ENCODE measurements at places on chromosomes 12 and 14. TPM values are rescaled to one million over a fixed set of nuclear protein-coding genes. Genes with fewer than 3 reads are reported as not detected.

The ERBB3 gene
- 0.51 TPM for total RNA-seq

GRCh38 chr14:62289471-62289870 lies 527.3 kb downstream of the SNAPC1 start:
- no peaks in the 10 kb centered on the region for H3K4me1 ChIP-seq
- DNase-seq: no peak
- no peaks in the 10 kb centered on the region for H3K36me3 ChIP-seq
- no peaks in the 10 kb centered on the region for H3K27me3 ChIP-seq
- no peak overlapping the region for H3K27ac ChIP-seq

GRCh38 chr12:70177631-70178030 lies 65.6 kb upstream of the CNOT2 start:
- no peak overlapping the region for H3K27ac ChIP-seq
- H3K4me3 ChIP-seq: no peak overlapping the region
- no peak for DNase-seq
- no peaks in the 10 kb centered on the region for H3K27me3 ChIP-seq
- H3K4me1 ChIP-seq: no peaks in the 10 kb centered on the region
- H3K36me3 ChIP-seq: no peaks in the 10 kb centered on the region

DNA sequence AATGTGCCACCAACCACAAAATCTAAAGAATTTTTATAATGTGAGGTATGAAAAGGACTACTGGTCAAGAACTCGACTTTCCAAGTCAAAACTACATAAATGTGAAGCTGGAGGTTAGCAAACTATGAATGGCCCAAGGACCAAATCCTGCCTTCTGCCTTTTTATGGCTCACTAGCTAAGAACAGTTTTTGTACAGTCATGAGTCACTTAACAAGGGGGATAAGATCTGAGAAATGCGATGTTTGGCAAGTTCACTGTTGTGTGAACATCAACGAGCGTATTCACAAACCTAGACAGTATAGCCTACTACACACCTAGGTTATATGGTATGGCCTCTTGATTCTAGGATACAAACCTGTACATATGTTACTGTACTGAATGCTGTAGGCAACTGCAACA lies 28.2 kb downstream of the FERMT2 start:
- no peak overlapping the region for H3K4me3 ChIP-seq
- no peak overlapping the region for H3K27ac ChIP-seq
- H3K27me3 ChIP-seq: no peaks in the 10 kb centered on the region
- H3K36me3 ChIP-seq: no peaks in the 10 kb centered on the region
- no peak for DNase-seq

GRCh38 chr14:55327179-55327578 lies 56.0 kb downstream of the FBXO34 start:
- H3K4me1 ChIP-seq: peaks cover 49% of the 10 kb centered on the region
- H3K36me3 ChIP-seq: peaks cover 7% of the 10 kb centered on the region
- H3K27ac ChIP-seq: peak overlapping the region; percentile 18
- no peaks in the 10 kb centered on the region for H3K27me3 ChIP-seq

GRCh38 chr12:56878010-56878339 lies 56.2 kb downstream of the SDR9C7 start:
- H3K4me1 ChIP-seq: no peaks in the 10 kb centered on the region
- no peak for DNase-seq
- no peak overlapping the region for H3K27ac ChIP-seq
- H3K36me3 ChIP-seq: no peaks in the 10 kb centered on the region
- no peaks in the 10 kb centered on the region for H3K27me3 ChIP-seq
- no peak overlapping the region for H3K4me3 ChIP-seq

GRCh38 chr12:103441437-103442181 lies 54.2 kb downstream of the C12orf42 start:
- H3K4me1 ChIP-seq: peaks cover 28% of the 10 kb centered on the region
- peaks cover 2% of the 10 kb centered on the region for H3K36me3 ChIP-seq
- peak overlapping the region; percentile 89 for H3K27ac ChIP-seq
- H3K27me3 ChIP-seq: no peaks in the 10 kb centered on the region
- peak; percentile 57 for DNase-seq
- peak overlapping the region; percentile 73 for H3K4me3 ChIP-seq

All from activated T-helper 1 cell treated with anti-CD3 and anti-CD28 coated beads, Interleukin-12 subunit alpha, Interleukin-12 subunit beta, Interleukin-2, Interleukin-4 antibody, amounts not matched to agents 30 ng/mL and 10 ng/mL and 1 ng/mL, durations not matched to agents 14 hours and 24 hours and 36 hours (primary cell).